ENCODE measurements at places on chromosomes 4 and X.

GRCh38 chr4:7429601-7430078, 5.1 kb downstream of the PSAPL1 start:
- no peak for DNase-seq

DNA sequence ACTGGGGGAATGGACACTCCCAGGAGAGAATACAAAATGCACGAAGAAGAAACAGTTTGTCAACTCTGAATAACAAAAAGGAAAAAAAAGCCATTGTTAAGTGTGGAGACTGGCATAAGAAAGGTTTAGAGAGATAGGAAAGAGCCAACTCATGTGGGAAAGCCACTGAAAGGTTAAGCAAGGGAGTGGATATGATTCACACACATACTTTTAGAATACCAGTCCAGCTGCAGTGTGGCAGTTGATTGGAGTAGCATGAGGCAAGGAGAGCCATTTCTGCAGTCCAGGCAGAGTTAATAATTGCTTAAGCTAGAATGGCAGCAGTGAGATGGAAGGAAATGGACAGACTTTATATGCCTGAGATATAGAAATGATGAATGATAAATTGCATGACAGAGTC, 36.9 kb upstream of the ADAD1 start:
- no peak for DNase-seq

DNA sequence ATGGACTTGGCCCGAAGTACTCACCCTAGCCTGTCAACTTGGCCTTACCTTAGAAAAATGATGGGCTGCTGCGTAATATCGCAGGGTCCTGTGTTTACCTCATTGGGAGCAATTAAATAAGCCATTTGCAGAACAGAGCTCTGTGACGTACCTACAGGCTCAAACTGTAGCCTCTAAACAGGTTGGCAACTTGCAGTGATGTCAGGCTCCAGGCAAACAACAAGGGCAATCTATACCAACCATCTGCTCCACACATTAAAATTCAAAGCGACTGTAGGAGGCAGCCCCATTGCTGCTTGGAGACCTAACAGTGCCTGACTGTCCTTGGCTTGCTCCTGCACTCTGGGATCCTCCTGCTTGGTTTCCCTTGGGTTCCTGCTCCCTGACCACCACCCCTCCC, 17.2 kb downstream of the VGLL1 start:
- no peak for DNase-seq

DNA sequence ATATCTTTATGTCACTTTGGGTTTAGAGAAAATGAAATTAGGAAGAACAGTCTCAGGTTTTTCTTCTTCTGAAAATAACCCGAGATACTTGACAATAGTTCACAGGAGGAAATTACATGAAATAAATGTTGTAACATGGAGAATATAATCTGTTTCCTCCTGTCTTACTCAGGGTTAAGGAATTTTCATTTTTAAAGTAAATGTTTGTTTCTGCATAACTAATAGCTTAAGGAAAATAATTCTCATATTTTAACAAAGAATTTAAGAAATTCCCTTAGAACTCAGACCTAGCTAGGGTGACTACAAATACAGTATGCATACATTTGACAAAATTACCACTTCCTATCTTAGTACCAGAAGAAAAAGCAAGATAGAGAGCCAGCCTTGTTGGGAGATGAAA, 17.2 kb upstream of the SPRY1 start:
- no peak for DNase-seq

All from CD14-positive monocyte (primary cell).